ENCODE measurements at places on chromosomes 4 and X.

GRCh38 chr4:118950929-118951570 is 62.4 kb downstream of the SYNPO2 start:
- DNase-seq = no peak

- no peak for DNase-seq
Measured at GRCh38 chrX:96752781-96753180, 68.1 kb downstream of the DIAPH2 start.

DNA sequence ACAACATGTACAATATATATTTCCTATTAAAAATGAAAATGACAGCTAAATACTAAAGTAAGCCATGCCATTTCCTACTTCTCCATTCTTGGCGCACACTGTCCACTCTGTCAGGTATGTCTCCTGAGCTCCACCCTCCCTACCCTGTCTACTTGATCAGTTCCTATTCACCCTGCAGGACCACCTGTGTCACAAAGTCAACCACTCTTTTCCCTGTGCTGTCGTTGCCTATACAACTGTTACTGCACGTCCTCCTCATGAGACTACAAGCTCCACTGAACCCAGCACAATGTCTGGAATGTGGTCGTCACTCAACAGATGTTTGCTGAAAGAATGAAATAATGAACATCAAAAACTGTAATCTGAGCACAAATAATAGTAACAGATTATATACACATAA is 54.9 kb downstream of the SLC9A7 start:
- DNase-seq = no peak

DNA sequence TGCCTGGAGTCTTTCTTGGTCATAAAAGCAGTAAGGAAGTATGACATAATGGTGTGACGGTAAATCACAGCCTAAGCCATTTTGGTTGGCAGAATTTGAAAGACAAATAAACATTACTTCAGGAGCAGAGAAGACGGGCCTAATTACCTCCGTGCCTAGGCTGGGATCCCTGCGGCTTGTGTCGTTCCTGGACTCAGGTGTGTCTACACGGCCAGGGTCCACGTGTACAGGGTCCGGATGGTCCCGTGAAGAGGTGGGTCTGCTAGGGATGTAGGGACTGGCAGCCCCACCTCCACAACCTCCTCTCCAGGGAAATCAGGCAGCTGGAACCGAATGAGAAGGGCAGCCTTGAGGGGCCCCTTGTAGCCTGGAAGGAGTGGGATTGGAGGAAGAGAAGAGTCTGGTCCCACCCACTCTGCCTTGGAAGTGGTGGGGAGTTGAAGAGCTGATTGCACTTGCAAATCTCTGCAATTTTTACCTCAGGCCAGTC is 55.4 kb upstream of the PLAC1 start:
- DNase-seq = no peak

- DNase-seq = no peak
Measured at GRCh38 chr4:186887291-186887700, 163.6 kb upstream of the FAT1 start.

GRCh38 chr4:159193046-159193620 is 90.3 kb downstream of the RAPGEF2 start:
- no peak for DNase-seq

DNA sequence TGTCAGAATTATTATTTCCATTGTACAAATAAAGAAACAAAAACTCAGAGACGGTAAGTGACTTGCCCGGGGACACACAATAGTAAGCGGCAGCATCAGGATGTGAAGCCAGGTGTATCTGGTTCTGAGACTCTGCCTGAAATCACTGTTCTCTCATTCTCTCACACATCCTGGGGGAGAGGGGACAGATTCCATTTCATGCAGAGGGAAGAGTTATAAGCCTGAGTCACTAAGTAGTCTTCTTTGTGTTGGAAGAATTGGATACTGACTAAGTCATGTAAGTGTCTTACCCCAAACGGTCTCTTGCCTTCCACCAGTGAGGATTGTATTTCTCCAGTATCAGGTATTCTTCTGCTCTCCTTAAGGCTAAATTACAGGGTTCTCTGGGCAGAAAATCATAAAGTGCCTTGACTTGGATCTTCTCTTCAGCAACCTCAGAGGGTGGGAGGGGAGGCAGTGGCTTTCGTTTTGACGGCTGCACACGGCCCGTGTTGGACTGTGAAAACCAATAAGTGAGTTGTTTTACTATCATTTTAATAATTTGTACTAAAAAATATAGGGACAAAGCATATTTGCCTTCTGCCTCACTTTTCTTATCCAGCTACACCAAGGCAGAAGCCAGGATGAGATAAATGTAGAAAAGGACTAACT is 21.9 kb downstream of the TXK start:
- DNase-seq = no peak

DNA sequence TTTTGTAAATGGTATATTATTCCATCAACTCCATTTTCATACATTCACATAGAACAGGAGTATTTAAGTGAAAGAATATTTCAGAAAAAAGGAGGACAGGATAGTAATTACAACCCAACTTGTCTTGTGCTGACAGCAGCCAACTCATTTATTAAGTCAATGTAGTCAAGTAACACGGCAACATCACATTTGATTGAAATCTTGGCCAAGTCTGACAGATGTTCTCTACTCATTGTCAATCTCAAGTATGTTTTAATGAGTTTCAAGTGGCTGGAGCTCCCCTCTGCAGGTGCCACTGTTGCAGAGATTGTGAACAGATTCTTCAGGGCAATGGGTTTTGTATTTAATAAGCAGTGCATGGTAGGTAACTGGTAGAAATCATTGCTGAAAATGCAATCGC is 332.5 kb downstream of the C4orf33 start:
- no peak for DNase-seq

DNA sequence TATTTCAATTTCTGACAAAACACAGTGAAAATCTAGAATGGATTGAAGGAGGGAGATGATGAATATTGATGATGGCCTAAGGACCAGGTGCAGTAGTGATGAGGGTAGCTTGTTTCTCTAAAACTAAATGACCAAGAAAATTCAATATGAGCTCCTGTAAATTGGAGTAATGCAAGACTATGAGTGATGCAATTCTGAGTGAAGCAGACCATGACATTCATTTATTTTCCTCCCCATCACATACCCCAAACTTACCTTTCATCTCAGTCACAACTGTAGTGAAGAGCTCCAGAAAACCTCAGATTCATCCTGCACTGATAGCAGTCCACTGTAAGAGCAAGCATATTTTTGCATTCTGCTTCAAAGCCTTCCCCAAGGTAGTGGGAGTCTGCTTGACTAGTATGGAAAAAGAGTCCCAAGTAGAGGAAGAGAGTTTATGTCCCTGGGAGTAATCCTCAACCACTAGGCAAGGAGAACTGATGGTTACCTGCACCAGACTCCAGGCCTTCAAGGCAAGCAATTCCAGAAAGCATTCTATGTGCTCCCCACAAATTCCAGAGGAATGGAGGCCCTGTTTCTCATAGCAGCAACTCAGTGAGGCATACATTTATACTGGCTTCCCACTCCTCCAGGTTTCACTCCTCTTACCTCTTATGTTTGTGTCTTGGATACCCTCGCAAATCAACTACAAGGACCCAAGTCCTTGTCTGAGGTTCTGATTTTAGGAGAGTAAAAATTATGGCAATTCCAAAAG is 47.2 kb downstream of the CXCL1 start:
- no peak for DNase-seq

- DNase-seq = no peak
Measured at GRCh38 chr4:1244081-1244977, 4.6 kb downstream of the CTBP1 start.

DNA sequence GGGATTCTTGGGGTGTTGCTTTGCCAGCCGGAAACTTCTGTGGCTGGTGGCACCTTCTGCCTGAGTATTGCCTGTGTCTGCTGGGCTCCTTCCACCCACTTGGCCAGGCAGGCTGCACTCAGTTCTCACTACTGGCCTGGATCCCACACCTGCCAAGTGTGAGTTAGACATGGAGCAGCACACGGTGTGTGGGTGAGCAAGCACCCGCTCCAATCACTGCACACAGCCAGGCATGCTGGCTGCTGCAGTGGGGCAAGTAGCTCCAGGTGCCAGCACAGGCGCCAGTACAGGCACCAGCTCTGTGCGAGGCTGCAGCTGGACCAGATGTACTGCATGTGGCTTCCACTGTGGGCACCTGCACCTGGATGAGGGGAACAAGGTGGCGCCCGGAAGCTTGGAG is 23.9 kb downstream of the DCUN1D4 start:
- no peak for DNase-seq

DNA sequence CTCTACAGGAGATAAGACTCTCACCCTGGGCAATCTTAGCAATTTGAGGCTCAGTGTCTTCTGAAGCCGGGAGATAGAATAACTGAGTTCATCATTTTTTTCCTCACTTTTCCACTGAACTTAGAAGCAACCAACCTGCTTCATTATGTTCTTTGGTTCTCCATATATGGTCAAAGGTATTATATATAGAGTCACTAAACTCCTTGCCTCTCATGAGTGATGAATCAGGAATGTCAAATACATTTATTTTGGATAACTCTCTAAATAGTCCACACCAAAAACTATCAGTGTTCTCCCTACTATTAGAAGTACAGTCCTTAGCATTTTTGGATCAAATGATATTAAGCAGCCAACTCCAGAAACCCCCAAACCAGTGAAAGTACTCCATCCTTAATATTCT is 421.5 kb upstream of the EPHA5 start:
- DNase-seq = no peak

DNA sequence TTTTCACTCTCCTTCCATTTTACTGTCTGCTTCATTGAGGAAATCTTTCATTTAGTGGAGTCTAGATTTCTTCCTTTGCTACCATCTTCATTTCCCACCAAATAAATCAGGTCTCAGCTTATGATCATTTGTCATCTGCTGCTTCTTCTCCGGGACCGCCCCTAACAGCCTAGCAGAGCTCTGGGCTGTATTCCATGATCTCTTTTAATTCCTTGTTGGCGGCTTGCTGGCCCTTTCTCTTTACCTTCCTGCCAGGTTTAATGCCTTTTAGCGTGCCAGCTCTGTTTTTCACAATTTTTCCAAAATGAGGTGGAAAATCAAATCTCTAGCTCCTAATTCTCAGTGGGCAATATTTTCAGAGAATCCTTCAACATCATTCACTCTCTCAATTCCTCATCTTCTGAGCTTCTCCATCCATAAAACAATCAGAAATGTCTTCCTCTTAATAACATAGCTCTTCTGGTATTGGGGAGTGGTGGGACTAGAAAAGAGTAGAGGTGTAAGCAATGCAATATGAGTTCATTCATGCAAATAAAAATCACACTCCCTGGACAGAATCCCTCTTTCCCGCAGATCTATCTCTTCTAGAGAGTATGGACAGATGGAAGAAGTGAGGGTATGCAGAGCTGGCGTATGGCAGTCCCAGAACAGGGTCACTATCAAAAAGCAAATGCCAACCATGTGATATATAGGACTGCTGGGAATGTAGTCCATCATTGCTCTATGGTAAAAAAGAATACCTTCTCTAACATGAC is 491.3 kb downstream of the KCNIP4 start:
- DNase-seq = no peak

Data from stimulated activated CD8-positive, alpha-beta memory T cell treated with anti-CD3 and anti-CD28 coated beads, Interleukin-4, amount 100 ng/mL, for 1 hour (primary cell).